Caco-2 (cell line): ENCODE measurements at places on chromosomes 7 and 10.

DNA sequence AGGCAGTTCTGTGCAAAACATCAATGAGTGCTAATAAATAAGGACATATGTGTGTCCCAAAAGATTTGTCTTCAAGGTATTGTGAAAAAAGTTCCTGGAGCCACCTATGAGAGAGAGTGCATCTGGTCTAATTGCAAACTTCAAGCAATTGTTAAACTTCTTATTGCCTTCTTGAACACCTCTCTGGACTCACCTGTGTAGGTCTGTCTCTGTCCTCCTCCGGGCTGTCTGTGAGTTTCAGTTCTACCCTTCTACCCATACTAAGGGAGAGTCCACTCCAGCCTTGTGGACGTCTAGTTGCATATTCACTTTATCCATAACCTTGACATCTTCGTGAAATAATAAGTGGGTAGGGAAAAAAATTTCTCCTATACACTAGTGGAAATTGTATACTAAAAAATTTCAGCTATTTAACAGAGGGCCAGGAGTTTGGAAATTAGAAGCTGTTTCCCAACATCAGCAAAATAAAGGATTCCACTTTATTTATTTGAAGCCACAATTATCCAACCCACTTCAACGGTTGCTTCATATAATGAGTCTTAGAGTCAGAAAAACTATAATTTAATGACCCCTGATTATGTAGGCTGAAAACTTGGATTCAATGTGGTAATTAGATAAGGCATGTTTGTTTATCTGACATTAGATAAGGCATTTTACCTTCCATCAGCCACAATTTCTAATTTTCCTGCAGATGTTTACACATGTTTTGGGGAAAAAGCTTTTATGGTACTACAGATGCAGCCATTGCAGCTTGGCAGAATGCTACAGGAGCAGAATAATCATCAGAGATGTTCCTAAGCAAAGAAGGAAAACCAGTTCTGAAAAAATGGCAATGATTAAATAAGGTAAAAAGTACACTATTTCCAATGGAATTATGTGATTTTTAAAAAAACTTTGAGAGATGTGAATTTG lies 150.8 kb upstream of the FAM3C start:
- no peak for DNase-seq

GRCh38 chr10:132559538-132559937 lies 22.0 kb downstream of the INPP5A start:
- no peak for DNase-seq

GRCh38 chr10:119801998-119802538 lies 70.6 kb downstream of the MCMBP start:
- DNase-seq = no peak

DNA sequence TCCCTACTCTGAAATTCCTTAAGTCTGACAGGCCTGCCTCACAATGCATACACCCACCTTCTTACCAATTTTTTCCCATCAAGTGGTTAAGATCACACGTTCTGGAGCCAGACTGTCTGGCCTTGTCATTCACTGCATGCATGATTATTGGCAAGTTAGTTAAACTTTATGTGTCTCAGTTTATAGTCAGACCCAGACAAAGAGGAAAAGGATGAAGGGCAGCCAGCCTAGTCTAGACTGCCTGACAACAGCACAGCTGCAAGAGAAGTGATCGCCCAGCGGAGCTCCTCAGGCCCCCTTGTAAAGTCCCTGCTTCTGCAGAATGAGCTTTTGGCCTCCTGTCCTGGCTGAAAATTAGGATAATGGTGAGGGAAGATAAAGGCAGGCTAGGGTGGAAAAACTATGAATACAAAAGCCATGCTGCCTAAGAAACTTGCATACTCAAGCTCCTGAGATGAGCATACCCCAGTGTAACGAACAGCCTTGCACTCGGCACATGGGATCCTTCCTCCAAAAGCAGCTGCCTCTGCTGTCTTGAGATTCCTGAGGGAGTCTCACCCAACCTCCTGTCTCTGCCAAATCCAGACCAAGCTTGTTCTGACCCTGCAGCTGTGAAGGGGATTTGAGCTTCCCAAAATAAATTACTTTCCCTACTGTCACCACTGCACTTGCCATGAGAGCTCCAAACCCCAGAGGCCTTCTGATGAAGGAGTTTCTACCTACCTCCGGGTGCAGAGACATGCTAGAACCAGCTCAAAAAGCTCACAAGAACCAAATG lies 26.7 kb upstream of the MRLN start:
- no peak for DNase-seq

DNA sequence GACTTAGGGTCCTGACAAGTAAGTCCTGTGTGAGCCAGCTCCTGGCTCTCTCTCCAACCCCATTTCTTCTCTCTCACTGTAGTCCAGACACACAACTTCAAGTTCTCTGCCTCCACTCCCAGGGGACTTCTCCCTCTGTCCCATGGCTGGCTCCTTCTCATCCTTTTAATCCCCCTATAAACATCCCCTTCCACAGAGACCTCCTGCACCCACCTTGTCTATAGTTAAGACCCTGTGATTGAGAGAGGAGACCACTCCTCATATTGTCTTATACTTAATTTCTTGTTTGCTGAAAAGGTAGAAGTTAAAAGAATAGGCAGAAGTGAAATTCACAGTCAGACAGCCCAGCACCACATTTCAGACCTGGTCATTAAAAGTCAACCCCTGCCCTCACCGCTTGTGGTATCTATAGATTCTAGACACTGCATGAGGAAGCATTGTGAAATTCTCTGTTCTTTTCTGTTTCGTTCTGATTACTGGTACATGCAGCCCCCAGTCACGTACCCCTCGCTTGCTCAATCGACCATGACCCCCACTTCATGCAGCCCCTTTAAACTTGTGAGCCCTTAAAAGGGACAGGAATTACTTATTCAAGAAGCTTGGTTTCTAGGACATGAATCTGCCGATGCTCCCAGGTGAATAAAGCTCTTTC lies 125.6 kb upstream of the FRMD4A start:
- no peak for DNase-seq

DNA sequence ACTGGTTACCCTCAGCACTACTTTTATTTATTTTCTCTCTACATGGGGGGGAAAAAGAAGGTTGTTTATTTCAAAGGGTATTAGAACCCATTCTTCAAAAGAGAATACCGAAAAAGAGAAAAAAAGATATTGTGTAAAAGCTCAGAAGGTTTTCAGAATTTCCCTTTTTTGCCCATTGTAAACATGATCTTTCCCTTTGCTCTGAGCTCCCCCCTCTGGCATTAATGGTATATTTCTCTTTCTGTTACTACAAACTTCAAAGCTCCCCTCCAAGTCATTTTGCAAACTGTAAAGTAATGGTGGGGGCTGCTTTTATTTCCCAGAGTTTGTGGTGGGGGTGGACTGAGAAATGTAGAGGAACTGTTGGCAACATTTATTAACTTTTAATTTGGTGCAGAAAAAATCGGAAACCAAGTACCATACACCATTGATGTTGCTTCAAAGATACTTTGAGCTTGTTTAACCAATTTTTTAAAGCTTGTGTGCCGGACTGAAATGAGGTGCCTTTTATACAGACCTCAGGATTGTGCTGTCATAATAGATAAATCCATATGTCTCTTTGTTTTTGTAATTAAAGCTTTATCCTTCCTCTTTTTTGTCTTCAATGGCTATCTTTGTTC lies 181.5 kb downstream of the EXOC4 start:
- DNase-seq = peak; percentile 31

- no peak for DNase-seq
Measured at GRCh38 chr7:25842201-25842733, 309.7 kb upstream of the NFE2L3 start.

DNA sequence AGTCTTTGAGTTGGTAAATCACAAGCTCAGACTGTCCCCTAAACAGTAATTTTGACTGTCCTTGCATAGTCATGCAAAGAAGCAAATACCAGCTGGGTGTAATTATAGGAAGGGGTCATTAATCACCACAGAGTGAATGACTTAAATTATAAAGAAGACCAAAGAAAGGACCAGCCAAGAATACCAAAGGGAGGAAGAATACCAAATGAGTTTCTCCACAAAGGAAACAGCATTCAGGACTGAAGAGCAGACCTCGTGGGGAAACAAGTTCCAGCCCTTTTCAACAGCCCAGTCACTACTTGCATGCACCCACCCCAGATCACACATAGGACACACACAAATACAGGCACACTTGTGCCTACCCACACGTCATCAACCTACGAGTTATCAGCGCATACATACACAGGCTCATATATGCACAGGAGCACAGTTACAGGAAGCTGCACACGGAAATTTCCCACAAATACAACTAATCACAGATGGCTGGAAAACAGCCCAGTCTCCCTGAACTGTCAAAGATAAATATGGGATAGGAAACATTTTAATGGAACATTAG lies 77.6 kb downstream of the DENND2A start:
- DNase-seq = no peak

- no peak for DNase-seq
Measured at GRCh38 chr7:125025620-125026019, 96.0 kb upstream of the POT1 start.

DNA sequence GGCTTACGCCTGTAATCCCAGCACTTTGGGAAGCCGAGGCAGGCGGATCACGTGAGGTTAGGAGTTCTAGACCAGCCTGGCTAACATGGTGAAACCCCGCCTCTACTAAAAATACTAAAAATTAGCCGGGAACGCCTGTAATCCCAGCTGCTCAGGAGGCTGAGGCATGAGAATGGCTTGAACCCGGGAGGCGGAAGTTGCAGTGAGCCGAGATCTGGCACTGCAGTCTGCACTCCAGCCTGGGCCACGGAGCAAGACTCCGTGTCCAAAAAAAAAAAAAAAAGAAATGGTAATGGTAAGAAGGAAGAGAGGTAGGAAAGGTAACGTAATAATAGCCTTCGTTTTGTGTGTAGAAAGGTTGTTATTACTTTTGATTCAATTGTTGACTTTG lies 1.2 kb downstream of the HSPA14 start:
- DNase-seq = no peak

GRCh38 chr10:131275691-131276090 lies 35.8 kb downstream of the TCERG1L start:
- no peak for DNase-seq
